ENCODE measurements at places on chromosomes 1 and 21.

- no peak for DNase-seq
These were observed 988.1 kb upstream of the B3GALT2 start for GRCh38 chr1:194174528-194174927.

GRCh38 chr1:43334453-43335205 is 3.0 kb upstream of the MPL start:
- no peak for DNase-seq

DNA sequence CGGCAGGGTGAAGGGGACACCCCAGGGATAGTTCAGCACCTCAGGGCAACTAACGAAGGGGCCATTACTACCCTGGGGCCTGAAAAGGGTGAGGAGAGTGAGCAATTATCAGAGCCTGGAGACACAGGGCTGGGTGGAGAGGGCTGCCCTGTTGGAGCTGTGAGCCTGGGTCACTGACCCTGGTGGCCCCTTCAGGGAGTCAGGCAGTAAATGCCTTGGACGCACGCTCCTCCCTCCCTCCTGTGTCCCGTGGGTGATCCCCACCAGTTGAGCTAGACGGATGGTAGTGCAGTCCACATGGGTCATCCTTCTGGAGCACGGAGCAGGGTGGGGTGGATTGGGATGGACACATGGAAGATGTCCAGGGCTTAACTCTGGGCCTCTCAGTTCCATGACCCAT is 305.3 kb downstream of the PTPRU start:
- DNase-seq = no peak

GRCh38 chr1:234579967-234580366 is 30.0 kb downstream of the IRF2BP2 start:
- no peak for DNase-seq

GRCh38 chr1:54404939-54405897 is 976 bp downstream of the SSBP3 start:
- DNase-seq = no peak

DNA sequence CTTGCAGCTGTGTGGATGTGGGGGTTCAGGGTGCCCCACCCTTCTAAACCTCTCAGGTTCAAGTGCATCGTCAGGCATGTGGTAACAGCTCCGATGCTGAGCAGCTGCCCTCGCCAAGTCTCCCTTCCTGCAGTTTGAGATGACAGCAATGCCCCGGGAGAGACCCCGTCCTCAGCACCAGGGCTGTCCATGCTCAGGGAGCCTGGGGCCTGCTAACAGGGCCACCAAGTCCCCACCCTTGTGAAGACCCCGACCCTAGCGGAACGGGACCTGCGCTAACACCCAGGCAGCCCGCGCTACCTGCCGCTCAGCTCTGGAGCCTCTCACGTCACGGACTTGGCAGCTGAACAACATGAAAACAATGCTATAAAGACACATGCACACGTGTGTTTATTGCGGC is 159.2 kb upstream of the C1orf174 start:
- DNase-seq = no peak

DNA sequence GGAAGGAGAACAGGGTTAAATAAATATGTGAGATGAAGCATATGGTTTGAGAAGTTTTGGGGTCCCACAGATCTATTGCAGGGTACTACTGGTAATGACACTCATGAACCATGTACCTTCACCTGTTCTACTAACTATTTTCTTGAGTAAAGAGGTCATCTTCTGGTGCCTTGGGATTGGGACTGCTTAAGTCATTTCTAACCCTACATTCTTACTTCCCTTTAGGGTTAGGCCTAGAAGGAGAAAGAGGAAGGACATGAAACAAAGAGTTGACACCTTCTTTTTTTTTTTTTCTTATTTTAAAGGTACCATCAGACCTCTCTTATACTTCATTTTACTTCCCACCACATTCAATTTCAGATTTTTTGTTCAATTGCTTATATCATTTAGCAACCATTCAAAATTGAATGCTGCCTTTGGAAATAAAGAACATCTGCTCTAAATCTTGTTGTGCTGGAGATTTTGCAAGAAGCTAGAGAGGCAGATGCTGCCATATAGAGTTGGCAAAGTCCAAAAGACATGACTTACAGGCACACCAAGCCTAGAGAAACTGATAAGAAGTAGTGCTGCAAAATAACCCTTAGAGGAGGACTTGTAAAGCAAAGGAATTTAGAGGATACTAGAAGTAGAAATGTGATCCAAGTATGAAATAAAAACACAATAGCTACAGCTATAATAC is 374.4 kb upstream of the ST6GALNAC5 start:
- no peak for DNase-seq

DNA sequence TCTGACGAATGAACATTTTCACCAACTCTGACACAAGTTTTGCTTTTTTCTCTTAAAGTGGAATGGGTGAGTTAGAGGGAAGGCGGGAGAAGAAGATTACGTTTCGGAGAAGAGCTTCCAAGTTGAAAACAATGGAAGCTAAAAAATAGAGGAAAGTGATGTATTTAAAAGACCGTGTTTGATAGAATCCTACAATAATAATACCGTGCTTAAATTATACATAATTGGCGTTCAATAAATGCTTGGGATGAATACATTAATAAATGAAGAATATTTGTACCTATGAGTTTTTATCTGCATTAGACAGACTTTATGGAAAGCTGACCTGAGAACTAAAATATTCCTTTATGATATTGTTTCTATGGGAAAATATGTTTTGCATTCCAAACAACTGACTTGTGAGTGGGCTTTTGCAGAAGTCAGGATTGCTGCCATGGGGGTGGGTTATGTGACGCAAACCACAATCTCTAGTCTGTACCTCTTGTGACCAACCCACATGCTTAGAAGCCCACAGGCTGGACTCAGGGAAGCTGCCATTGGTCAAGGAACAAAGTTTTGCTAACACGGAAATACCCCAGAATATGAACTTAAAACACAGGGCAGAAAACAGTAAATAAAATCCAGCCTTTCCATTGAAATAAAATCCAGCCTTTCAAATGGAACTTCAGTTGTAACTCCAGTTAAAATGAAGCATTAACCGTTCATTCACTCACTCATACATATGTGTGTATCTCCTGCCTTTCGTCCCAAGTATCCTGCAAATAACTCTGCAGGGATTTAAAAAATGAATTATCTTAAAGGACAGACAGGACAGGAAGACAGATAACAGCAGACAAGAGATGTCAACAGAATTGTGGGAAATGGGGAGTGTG is 21.3 kb upstream of the ATF3 start:
- no peak for DNase-seq

GRCh38 chr1:35190784-35191183 is 2.2 kb downstream of the SFPQ start:
- DNase-seq = no peak

DNA sequence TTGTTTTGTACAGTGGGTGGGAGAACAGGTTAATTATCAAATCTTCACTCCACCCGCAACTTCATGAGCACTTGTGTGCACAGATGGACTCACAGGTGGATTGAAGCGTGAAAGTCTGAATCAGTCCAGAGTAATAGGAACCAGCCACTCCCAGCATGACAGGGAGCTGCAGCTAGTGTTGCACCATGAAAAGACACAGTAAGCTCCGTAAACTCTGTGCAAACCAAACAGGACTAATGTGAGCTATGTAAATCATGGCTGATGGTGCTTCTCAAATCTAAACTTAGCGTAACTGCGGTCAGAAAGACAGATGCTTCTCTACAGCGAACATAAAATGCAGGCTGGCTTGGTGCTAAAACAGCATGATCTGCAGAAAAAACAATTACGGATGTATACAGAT is 114.4 kb downstream of the CENPF start:
- DNase-seq = no peak

All from BJ (cell line).